Stimulated activated CD8-positive, alpha-beta memory T cell treated with anti-CD3 and anti-CD28 coated beads, Interleukin-2, amount 100 ng/mL, for 48 hours (primary cell): ENCODE measurements at places on chromosomes 6 and 20.

DNA sequence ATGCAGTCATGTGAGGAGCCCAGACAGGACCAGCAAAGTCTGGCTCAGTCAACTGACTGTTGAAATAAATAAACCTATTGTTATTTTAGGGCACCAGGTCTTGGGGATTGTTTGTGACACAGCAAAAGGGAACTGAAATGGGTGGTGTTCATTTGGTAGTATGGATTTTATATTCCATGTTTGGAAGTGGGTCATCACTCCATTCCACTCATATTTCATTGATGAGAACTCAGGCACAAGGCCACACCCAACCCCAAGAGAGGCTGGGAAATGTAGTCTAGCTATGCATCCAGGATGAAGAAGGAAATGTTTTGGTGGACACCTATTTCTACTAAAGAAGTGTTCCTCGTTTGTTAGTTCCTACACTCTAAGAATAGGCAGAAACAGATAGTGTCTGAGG is 64.9 kb upstream of the BTBD3 start:
- no peak for DNase-seq

- DNase-seq: no peak
Observed at GRCh38 chr6:119649531-119649930, 300.0 kb upstream of the MAN1A1 start.

- DNase-seq: no peak
Observed at GRCh38 chr6:71056656-71057055, 99.8 kb upstream of the B3GAT2 start.

DNA sequence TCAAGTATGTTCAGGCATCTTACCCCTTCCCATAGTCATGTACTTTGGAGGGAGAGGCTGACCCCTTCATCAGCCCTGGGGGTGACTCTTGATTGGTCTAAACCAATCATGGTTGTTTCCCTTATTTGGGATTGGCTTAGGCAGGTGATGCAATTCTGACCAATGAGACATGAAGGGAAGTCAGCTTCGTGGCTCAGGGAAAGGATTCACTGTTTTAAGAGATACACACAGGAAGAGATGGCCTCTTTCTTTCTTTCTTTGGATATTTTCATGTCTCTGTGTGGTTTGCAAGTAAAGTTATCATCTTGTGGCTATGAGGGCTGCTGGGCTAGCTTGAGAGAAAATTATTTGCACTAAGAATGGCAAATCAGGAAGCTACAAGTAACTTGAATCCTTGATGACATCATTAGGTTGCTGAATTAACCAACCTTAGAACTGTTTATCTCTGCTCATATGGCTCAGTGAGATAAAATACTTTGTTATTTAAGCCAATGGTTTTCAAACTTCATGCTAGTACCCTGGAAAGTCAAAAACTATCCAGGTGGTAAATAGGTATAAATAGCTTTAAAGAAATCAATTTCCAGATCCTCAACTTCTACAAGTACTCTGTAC is 144.2 kb upstream of the CENPW start:
- no peak for DNase-seq

GRCh38 chr20:49483018-49483695 is 689 bp upstream of the KCNB1 start:
- DNase-seq: no peak

- no peak for DNase-seq
Observed at GRCh38 chr6:118562959-118563358, 14.9 kb downstream of the PLN start.

GRCh38 chr20:55211481-55211880 is 736.1 kb downstream of the DOK5 start:
- DNase-seq: no peak

DNA sequence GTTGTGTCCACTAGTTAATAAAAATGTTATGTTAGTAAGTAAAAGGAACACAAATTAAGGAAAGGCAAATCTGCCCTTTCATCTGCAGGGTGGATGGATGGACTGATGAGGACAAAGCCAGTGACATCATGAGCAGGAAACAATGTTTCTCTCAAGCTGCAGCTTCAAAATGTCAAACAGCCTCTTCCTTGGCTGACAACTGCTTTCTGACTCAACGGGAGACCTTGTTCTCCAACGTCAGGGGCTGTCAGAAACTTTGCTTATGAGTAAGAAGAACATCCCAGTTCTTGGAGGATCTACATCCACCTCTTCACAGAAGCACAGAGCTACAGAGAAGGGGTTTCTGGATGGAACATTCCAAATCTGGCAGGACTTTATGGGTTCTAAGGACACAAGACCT is 6.0 kb downstream of the CST2 start:
- DNase-seq: no peak

- no peak for DNase-seq
Observed at GRCh38 chr6:38792356-38792755, 77.2 kb downstream of the DNAH8 start.

DNA sequence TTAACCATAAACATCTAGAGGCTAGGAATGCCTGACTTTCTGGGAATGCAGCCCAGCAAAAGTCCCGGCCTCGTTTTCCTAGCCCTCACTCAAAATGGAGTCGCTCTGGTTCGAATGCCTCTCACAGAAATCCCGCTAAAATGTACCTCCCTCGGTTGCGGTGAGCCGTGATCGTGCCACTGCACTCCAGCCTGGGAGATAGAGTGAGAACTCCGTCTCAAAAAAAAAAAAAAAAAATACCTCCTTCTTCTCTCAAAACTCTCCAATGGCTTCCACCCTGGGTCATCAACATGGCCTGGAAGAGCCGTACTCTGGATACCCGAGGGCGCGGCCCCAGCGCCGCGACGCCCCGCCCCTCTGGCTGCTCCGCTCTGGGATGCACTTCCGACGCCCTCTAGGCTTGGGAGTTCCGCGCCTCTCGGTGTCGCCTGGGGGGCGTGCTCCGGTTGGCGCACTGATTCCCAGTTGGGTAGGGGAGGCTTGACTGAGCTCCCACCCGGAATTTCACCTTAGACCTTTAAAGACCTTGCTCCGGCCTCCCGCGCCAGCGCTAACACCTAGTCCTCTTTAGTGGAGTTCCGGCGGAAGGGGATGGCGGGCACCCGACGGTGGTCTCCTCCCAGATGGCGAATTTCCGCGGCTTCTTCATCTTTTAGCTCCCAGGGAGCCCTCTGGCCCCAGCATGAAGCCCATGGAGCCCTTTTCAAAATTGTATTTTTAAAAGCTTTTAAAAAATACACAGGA is 12.3 kb downstream of the HMGN4 start:
- DNase-seq: peak; percentile 47

DNA sequence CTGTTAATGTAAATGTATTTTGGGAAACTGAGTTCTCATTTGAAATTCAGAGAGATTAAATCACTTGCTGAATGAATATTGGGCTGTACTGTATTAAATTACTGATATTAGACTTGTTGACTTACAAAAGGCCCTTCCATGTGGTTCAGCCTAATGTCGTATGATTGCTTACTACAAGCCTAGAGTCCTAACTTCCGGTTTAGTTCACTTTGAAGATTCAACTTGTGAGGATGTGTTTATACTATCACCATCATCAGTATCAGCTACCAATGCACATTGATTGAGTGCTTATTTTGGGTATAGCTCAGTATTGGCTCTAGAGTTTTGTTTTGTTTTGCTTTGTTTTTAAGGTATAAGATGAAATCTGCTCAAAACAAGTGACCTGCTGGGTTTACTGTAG is 48.3 kb downstream of the FAM217A start:
- no peak for DNase-seq

DNA sequence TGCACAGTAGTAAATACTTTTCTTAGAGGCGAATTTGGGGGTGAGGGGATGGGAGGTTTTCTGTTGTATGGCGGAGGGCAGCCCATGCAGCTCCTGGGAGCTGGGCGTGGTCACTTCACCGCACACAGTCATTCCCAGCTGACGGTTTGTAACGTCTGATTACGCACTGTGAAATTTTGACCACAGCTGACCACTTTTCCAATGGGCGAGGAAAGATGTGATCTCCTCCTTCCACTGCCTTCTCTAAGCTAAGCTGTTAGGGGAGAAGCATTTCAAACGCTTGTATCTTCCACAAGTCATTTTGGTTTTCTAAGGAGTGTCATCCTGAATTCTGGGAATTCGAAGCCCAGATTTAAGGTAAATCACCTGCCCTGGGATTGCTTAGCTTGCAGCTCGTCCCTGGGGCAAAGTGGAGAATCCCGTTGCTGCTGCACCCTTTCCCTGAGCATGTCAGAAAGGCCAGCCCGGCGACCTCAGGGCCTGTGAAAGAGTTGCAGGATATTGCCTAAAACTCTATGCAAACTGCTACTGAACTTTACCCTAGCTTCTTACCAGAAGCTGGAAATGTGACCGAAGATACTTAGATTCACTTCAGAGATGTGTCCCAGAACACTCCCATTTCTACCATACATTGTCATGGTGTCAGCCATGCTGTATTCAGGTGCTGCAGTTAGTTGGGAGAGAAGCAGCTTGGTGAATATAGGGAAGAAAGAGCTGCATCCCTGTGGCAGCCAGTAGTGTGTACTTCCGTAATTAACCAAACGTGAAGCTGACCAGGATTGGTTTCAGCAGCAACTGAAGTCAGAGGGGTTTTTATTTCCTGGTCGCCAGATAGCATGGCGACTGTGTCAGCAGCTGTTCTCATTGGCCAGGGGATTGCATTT is 58.9 kb downstream of the RREB1 start:
- DNase-seq: no peak

DNA sequence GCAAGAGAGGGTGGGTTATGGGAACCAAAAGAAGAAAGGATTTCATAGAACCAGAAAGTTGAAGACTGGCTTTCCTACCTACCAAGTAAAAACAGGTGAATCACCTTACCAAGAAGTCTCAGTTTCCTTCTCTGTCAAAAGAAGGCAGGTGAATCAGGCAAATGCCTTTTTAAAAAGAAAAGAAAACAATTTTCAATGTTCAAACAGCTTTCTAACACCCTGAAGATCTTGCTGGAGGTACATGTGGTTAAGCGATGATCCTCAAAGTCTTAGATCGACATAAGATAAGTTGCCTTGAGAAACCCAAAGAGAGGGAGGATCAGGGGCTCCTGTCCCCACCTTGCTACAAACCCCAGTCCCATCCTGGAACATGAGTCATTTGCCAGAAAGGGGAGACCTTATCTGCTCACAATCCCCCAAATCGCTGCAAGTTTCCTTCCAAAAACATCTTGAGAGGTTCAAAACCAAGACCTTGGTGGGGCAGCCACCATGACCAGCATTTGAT is 71.6 kb downstream of the NFATC2 start:
- DNase-seq: no peak

- no peak for DNase-seq
Observed at GRCh38 chr6:137964876-137965275, 97.8 kb downstream of the TNFAIP3 start.

DNA sequence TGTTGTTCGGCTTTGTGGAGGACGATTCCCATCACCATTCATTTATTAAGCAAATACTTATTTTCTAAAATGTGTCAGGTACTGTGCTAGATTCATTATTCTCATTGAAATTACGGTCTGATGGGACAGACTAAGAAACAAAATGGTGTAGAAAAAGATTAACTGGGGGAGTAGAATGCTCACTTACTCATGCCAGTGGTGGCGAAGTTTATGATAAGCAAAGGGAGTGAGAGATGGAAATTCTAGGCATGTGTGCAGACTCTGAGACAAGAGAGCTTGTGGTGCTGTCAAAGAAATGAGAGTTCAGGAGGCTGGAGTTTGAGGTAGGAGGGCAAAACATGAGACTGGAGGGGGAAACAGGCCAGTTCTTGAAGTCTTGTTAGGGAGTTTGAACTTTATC is 896 bp downstream of the RPP21 start:
- DNase-seq: no peak
